ENCODE measurements at places on chromosomes 11 and 22.

- no peak for DNase-seq
These were observed 4.0 kb downstream of the DAGLA start for GRCh38 chr11:61683961-61684869.

- DNase-seq, result no peak
These were observed 373.9 kb downstream of the ETS1 start for GRCh38 chr11:128213461-128213860.

GRCh38 chr11:65132238-65132987 is 1.9 kb downstream of the SYVN1 start:
- DNase-seq, result no peak

- DNase-seq, result no peak
These were observed 59.8 kb downstream of the PACSIN2 start for GRCh38 chr22:42955087-42955635.

DNA sequence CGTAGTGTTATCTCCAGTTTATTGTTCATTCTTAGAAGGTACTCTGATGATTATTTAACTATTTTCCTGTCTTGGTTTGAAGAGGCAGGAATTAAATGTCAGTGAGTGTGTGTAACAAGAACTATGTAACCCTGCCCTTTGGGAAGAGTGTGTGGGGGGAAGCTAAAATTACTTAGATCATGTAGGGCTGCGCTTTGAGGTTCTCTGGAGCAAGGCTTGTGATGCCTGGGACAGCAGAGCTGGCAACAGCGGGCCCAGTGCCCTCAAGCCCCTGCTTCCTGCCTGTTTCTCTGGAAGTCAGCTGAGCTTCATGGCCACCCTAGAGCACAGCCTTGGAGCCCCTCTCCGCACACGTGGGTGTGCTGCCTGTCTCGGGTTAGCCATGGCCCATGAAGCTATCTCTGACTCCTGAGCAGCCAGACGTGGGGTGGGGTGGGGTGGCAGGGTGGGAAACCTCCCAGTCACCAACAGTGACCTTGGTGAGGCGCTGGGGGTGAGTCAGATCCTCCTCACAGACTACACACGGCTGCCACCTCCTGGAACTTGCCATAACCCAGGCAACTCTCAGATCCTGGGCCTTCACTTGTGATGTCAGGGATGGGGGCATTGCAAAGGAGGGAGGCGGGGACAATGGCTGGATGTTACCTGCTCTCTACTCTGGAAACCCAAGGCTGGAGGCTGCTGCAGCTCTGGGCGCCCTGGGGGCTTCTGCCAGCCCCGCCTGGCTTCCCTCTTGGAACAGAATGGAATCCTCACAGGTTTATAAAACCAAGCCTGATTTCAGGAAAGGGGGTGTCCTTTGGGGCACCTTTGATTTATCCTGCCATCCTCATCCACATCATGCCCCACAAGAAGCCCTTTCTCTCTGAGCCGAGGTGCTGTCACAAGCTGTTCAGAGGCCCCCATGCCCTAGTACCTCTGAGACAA is 88.6 kb downstream of the SNX19 start:
- no peak for DNase-seq

DNA sequence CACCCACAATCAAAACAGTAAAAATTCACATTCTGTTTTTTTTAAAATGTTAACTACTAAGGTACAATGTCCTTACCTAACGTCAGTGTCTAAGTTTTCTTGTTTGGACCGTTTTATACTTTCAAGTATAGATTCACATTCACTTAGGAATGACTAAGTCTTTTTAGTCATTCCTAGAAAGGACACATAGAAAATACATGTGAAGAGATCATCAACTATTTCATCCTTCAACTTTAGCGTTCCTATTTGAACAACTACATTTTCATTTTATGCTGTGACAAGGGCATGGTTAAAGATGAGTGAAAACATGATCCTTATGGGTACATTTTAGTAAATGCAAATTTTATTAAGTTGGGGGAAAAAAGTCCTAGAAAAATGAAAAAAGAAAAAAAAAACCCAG is 62.8 kb downstream of the DDX10 start:
- DNase-seq, result no peak

DNA sequence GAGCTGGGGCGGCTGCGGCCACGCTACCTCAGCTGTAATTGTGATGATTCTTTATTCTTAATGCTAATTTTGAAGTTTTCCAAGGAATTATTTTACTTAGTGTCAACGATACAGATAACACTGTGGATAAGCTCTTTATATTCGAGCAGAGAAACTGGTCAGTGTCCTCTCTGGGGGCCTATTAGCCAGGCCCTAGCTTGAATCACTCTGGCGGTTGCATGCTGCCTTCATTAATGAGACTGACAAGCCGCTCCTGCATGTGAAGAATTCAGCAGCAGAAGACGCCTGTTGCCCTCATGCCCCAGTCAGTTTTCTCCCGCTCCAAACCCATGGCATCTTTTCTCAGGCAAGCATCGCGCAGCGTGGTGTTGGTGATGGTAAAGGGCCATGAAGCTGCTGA is 851.7 kb downstream of the OPCML start:
- no peak for DNase-seq

- no peak for DNase-seq
These were observed 21.0 kb upstream of the RAB30 start for GRCh38 chr11:83092488-83093384.

DNA sequence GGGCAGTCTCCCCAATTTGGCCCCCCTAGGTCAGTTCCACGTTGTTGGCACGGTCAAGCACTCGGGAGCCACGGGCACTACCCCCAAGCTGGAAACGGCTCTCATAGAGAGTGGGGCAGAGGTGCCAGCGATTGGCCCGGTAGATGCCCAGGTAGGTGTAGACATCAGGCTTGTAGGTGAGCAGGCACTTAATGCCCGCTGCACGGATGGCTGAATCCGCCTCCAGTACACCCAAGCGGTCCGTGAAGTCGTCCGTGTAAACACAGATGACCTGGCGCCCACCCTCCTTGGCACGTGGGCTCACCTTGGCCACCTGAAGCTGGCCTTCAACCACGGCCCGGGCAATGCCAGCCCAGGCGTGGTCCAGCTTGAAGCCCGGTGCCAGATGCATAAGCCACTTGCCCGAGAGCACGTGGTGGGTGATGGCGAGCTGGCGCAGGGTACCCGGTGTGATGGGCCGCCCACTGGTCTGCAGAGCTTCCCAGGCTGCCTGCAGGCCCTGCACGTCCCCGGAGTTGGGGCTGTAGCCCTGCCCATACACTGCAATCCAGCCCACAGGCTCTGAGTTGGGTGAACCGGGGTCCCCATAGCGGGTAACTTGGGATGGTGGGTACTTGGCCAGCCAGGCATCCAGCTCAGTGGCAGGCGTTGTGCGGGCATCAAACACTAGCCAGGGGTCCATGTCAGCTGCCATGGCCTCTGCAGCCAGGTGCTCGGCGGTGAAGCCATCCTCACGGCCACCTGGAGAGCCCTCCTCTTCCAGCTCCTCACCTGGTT is 1.2 kb downstream of the C11orf68 start:
- no peak for DNase-seq

DNA sequence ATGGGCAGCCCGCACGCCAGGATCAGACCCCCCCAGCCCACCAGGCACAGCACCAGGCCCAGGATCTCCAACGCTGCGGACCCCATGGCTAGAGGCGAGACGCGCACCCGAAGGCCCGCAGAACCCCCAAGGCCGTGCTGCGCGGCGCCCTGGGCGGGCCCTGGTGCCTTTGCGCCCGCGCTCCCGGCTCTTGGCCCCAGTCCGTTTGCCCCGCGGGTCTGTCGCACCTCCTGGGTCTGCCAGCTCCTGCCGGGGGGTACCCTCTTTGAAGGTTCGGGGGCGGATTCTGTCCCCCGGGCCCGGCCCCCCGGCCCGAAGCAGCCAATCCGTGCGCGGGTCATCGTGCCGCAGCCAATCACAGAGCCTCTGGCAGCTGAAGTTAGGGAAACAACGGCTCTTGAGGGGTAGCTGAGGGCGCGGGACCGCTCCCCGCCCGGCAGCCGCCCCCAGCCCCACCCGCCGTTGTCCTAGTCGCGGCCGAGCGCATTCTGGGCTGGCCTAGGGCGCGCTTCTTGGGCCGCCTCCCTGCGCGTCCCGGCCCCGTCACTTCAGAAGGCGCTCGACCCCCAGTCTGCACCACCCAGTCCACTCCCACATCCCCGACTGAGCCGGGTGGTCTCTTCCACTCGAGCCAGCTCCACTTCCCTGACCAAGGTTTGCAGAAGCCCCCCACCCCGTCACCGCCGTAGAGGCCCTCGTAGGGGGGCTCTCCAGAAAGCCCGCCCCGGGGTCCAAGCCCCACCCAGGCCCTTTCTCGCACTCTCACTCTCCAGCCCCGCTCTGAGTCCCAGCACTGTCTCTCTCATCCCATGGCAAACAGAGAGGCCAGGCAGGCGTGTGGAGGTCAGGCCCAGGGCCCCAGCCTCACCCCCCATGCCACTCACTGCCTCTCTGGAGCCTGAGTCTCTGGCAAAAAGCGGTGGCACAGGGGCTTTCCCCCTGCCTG is at the start of gene CLDN5:
Gene CLDN5 (minus strand): TSS at position 241 of the 946 bp plus-strand sequence. CDS start 155 bp downstream, at position 86.
- peak; percentile 17 for DNase-seq

DNA sequence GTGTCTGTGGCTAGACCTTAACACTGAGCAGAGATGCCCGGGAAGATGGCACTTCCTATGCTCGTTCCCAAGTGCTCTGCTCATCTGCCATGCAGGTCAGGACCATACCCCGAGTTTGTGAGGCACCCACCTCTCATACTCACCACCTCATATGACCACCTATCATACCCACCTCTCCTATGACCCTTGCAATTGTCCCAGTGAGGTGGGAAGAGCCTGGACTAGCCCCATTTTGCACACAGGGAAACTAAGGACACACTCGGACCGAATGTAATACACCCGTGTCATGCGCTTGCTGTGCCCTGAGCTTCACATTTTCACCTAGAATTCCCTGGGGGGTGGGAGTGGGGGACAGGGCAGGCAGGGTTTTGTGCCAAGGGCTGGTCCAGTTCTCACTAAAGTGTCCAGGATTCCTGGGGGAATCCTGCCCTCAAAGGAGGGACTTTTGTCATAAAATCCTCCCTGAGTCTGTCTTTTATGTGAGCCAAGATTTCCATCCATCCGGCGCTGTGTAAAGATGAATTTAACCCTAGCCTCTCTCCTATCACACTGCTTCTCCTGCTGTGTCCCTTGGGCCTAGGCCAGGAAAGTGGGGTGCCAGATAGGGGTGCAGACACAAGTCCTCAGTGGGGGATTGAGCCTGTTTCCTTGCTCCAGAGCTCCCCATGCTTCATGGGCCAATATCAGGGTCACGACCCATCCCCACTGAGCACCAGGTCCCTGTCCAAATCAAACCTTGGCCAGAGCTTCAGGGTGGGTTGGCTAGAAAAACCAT is 20.0 kb downstream of the TPBGL start:
- no peak for DNase-seq

DNA sequence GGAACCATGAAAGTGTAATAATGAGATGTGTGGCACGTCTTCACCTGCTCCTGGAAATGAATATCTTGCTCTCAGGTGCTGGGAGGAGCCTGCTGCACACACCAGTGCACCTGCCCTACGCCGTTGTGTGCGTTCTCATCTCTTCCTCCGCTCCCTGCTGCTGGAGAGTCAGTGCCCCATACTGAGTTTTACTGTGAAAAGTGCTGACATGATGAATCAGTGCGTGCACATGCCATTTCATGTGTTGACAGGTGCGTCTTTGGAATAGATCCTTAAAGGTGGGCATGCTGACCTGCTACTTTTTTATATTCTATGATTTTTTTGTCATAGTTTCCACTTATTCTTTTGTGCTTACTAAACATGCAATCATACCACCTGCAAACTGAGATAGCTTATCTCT is 1015.8 kb downstream of the BRD1 start:
- DNase-seq, result no peak

DNA sequence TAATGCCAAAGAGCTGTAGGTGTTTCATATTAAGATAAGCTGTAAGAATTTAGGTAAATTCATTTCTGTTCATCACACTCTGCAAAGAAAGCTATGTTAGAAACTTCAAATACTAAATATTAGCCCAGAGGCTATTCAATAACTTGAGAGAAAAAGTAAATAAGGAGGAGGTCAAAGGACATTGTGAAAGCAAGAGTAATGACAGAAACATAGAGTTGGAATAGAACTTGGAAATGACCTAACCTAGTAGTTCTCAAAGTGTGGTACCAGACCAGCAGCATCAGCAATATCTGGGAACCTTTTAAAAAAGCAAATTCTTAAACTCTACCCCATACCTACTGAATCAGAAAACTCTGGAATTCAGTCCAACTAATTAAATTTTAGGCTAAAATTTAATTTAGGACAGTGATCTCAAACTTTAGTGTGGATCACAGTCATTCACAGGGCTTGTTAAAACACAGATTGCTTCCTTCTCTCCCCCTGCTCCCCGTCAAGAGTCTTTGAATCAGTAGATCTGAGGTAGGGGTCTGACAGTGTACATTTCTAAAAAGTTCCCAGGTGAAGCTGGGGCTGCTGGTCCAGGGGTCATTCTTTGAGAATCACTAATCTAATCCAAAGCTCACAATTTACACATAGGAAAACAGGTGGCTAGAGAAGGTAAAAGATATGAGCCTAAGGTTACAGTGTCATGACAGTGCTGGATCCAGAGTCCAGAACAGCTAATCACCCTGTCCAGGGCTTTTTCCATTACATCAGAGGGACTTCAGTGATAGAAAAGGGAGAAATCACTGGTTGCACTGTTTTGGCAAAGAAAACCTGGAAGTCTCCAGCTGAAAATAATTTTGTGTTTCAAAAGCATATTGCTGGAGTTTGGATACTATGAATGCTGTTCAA is 241.1 kb downstream of the SOX6 start:
- DNase-seq, result no peak

DNA sequence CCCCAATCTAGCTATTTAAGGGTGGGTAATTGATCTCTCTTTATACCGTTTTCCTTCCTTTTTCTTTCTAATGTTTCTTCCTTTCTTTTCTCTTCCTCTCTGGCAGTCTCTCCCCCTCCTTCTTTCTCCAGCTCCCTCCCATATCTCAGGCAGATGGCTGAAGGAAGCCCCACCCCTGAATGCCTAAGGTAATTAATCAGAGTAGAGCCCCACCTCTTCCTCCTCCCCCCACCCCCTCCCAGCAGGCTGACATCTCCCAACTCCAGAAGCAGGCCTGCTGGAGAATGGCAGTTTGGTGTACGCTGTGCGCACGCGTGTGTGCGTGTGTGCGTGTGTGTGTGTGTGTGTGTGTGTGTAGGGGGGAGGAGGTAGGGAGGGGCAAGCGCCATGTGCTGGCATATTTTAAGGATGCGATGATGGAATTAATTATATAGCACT is 122.6 kb downstream of the APOL5 start:
- peak; percentile 49 for DNase-seq

DNA sequence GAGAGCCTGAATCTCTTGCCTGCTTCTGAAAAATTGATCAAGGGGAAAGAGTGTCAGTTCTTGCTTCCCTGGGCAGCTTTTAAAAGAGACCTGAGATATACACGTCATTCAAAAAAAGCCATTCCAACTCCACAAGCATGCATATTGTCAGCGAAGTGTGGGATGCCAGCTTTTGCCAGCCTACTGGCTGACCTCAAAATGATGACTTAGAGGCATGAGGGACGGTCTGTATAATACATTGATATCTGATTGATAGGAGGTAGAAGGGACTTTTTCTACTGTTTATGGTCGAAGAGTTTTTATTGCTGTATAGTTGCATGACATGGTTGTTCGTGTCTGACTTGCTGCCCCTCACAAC is 126.3 kb downstream of the MICAL2 start:
- no peak for DNase-seq

DNA sequence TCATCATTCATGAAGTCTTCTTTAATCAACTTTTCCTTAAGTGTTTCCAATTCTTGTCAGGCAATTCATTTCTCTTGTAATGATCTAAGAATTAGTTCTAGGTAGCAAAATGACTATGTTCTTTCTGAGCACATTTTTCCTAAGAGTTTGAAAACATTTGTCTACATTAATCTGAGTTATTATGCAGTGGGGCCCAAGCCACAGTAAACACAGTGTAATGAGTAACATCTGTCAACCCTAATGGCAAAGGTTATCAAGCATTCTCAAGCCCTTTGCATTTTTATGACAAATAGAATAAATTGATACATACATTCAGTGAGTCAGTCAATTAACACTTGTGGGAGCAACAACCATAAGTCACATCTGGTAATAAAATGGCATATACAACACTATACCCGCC is 106.7 kb upstream of the ZC3H12C start:
- no peak for DNase-seq
